Lung microvascular endothelial cell (primary cell): ENCODE measurements at places on chromosomes 4 and X. TPM values are rescaled to one million over a fixed set of nuclear protein-coding genes. Genes with fewer than 3 reads are reported as not detected.

Gene SLC35A2
- 7.8 and 12.9 TPM in 2 replicates for total RNA-seq

DNA sequence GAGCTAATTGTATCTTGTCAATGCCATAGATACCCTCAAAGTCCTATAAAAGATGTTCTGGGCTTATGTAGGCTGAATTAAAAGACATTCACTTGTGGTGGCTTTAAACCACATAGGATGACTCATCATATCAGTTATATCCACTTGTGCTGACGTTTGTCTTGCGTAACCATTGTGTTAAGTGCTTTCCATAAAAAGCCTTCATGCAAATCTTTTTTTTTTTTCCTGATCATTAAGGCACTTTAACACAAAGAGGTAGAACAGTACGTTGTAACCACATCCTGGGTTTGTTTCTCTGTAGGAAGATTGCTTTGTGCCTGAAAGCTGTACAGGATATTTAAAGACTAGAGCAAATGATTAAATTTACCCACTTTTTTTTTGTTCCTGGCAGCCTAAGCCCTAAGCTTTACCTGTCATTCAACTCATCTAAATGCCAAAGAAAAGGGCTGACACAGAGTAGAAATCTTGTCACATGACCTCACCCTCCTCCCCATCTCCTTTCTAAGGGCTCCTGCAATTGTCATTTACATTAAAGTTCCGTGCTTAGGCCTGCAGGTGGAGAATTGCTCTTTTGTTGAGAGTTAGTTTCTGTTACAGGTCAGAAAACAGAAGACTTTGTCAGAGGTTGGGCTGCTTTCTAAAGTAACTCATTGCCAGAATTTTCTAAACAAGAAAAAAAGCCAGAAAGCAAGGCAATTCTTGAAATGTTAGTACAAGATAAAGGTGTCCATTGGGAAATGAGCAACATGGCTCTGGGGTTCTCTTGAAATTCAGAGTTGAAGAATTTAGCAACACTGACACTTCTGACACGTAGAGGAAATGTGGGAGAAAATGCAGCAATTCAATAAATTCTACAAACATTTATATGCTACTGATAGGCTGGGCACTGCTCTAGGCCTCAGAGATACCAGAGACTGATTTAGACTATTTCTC lies 555.6 kb downstream of the PPARGC1A start:
- DNase-seq, result no peak

Gene PTPN13
- total RNA-seq, result 0.20 and 0.22 TPM in 2 replicates

Gene ATP2B3
- total RNA-seq, result not detected in 2 replicates

DNA sequence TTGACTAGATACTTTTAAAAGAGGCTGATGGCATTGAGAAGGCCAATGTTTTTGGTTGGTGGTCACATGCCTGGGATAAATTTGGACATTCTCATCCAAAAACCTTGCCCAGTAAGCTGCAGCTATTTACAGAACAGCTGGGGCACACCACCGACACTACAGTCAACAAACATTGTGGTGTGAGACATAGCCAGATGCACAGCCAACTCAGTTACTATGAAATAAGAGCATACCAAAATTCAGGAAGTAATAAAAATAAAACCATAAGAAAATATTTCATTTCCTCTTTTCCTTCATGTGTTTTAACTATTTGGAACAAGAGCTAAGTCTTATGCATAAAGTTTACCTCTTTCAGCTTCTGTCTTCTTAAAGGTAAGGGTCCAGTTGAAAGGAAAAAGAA lies 8.8 kb downstream of the PPM1K start:
- DNase-seq, result no peak

DNA sequence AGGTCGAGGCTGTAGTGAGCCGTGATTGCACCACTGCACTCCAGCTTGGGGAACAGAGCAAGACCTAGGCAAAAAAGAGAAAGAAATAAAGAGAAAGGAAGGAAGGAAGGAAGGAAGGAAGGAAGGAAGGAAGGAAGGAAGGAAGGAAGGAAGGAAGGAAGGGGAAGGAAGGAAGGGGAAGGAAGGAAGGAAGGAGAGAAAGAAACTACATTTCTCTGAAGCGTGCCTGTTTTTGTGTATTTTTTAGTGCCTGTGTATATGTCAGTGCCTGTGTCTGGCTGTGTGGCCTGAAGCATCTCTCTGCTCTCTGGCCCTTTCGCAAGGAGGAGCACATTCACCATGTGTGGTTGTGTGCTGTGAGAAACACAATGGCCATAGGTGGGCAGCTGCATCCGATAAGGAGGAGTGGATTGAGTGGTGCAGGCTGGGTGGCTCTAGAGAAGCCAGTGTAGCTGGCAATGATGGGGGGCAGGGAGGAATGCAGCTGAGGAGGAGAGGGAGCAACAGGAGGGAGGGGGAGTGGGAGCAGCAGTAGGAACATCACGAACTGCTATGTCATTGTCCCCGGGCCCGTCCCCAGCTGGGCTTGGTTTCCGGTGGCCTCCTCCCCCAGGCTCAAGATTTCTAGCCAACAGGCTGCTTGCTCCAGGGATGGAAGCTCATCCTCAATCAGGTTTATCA lies 11.4 kb downstream of the SYN1 start:
- no peak for DNase-seq

DNA sequence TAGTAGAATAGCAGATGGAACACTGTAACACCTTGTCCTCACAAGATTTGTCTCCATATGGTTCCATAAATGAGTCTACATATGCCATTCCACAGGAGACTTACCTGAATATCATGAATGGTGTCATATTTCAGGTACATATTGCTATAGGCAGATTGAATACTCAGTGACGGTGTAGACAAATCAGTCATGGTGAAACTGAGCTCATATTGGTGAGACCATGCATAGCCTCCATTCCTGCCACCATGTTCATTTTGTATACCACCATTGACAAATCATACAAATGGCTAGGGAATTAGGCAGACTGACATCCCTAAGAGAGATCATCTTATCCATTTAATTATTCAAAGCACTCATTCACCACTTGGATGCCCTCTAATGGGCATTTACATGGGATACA lies 38.0 kb upstream of the SPP1 start:
- DNase-seq, result no peak

DNA sequence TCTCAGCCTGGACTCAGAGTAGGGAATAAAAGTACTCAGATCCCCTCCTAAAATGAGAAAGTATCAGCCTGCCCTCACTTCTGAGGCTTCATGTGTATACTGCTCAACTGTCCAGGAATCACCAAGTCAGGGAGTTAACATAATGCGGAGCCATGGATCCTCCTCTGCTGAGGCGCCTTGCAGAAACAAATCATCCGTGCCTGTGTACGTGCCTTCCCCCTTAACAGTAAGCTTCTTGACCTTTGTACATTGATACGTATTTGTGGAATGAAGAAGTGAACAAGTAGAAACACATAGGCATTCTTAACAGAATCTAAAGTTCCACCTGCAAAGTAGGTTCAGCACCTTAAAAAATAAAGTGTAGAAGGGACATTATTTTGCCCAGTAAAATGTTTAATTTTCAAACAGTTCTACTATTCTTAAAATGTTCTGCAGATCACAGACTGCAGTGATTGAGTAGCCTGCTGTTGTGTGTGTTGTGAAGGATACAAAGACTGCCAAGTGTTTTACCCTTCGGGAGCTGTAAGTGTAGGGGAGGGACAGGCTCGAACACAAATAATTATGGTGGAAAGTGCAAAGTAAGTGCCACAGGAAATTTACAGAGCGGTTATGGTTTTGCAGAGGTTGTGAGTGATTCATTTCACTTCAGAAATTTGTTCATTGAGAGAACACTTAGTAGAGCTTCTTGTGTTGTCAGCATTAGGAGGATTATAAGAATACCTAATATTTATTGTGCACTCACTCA lies 61.9 kb downstream of the ARHGAP10 start:
- DNase-seq, result no peak

Gene CXCL8
- 43.4 and 90.9 TPM in 2 replicates for total RNA-seq

- DNase-seq, result no peak
Observed at GRCh38 chr4:94430406-94430805, 21.3 kb upstream of the PDLIM5 start.

GRCh38 chrX:108131471-108131870 lies 39.9 kb downstream of the ATG4A start:
- DNase-seq, result no peak

DNA sequence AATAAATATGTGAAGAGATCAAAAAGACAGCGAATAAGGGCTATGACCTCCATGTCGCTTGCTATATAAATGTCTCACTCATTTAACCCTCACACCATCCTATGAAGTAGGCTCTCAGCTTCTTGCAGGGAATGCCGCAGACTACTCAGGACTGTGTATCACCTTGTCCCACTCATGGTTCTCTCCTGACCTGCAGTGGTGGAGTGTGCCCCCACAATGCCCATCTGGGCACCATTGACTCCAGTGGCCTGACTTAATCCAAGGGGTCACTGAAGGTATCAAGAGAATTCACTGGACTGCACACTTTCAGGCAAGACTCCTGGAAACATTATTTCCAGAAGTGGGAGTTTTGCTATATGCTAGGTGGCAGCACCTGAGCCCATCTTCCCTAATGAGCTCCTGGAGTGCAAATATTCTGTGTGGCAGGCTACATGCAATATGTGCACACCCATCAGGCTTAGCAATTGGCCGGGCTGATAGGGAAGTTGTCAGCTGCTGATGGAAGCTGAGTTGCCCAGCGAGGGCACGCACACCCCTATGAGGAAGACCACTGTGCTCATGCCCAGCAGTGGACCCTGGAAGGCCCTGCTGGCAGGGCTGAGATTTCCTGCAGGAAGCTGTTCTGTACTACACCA lies 8.2 kb upstream of the EFNB1 start:
- DNase-seq, result no peak

Gene ERAS
- not detected in 2 replicates for total RNA-seq

DNA sequence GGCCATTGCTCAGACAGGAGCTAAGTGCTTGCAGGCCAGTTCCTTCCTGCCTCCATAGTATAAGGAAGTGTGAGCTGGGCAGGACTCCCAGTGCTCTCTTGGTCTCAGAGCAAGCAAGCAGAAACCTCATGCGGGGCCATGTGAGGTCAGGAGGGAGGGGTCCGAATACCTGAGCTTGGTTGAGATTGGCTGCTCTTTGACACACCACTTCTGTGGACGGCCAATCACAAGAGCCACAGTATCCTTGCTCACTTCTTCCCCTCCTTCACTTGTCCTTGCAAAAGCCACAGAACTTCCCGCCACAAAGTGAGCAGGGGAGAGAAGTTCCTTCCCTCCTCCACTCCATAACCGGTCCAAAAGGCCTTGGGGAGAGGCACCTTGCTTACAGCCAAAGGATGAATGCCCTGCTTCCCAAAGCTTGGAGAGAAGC lies 56.7 kb downstream of the PRPS1 start:
- DNase-seq, result peak; percentile 81

GRCh38 chr4:68570122-68570507 lies 6.0 kb downstream of the UGT2B17 start:
- DNase-seq, result no peak

DNA sequence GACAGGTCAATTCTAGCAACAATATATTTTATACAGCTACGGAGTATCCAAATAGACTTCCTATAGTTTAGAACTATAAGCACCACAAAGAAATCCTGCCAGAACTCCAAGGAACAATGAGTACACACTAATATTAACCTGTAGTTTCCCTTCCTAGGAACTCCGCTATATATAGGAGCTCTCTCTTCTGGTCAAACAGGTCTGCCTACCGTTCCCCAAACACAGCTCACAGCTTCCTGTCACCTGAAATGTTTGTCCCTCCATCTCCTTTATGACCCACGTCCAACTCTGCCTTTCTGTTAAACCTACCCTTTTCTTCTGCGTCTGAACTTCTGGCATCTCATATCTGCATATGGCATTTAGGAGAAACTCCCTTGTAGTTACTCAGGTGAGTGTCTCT lies 10.5 kb upstream of the GJB1 start:
- no peak for DNase-seq

Gene MAGEA11
- total RNA-seq, result under 0.01 TPM in 1 of 2 replicates, not detected in the other

DNA sequence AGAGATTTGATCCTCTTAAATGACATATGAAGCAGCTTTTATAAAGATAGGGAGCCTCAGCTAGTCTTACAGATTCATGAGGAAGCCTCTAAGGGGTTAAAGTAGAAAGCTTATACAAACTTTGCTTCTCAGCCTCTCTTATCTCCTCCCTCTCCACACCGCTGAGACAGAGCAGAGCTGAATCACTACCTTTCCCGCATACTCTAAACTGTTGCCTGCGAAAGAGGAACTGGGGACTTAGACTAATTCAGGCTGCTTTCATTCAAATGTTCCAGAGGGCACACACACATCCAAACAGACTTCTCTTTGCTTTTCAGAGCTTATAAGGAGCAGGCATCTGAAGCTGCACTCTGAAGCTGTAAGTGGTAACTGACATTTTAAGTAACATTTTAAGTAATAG lies at the start of gene SERTM2:
Gene SERTM2, plus strand, starts transcription at position 169 of the 400 bp plus-strand sequence. CDS start 7,213 bp downstream, outside the sequence.
- DNase-seq, result no peak

- DNase-seq, result peak; percentile 60
Observed at GRCh38 chrX:48487362-48487798, 11.4 kb downstream of the FTSJ1 start.

DNA sequence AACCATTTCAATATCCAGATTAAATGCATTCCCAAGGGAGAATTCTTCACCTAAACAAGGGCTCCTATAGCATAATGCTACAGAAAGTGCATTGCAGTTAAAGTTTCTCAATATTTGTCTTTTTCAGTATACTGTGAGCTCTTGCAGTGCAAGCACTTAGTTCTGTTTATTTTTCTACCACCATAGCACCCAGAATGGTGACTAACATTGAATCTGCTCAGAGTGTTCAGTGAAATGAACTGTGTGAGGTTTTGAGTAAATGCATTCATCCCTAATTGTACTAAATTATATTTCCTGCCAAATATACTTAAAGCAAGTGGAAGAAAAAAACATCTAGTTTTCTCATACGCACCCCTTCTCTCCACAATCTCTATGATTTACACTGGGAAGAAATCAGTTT lies 383.9 kb downstream of the PCDH7 start:
- no peak for DNase-seq

- no peak for DNase-seq
Observed at GRCh38 chr4:86482306-86483172, 111.6 kb upstream of the PTPN13 start.

- DNase-seq, result peak; percentile 20
Observed at GRCh38 chr4:108155373-108155772, 13.4 kb downstream of the LEF1 start.

GRCh38 chrX:53324085-53324484 lies 42.7 kb upstream of the IQSEC2 start:
- no peak for DNase-seq

Gene ACSL1
- total RNA-seq, result 3.6 and 9.2 TPM in 2 replicates

DNA sequence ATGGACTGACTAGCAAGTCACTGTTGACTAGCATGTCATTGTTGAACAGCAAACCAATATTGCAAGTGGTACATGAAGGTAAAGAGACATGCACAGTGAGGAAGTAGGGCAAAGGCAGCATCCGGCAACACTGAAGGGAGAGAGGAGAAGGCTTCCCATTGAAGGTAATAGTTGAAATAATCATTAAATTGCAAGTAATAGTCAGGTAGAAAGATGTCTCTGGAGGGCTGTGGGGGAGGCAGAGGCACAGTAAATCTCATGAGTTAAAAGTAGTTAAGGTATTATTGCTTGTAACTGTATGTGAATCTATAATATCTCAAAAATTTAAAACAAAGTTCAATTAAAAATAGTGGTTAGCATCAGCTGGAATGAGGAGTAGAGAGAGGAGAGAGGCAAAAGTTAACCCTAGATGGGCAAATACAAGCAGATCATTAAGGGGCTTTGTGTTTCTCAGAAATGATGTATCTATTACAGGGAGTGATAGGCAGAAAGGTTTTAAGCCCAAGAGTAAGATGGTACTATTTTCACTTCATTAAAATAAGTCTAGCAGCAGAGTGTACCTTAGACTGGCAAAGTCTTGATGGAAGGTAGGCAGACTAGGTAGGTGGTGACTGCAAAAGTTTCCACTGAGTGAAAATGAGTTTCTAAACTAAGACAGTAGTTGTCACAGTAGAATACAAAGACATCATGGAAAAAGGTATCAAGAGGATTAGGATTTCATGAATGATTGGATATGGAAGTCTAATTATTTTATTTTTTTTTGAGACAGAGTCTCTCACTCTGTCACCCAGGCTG lies 776.6 kb downstream of the RAB28 start:
- no peak for DNase-seq
